CD4-positive, alpha-beta T cell treated with Interleukin-4 for 4 hours (primary cell): ENCODE measurements at places on chromosomes 2 and 18.

GRCh38 chr2:142951190-142952007 is 73.9 kb downstream of the KYNU start:
- no peak for DNase-seq

DNA sequence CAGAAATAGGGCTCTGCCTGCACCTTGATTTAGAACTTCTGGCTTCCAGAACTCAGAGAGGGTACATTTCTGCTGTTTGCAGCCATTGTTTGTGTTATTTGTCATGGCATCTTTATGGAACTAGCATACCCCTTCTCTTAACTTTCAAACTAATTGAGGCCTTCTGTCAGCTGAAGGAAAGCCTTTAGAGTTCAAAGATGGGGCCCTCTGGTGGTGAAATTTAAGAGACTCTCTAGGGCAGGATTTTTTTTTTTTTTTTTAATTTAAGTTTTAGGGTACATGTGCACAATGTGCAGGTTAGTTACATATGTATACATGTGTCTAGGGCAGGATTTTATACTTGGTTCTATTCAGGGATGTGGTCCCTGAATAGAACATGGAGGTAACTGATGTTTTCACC is 260.6 kb upstream of the LINC00305 start:
- no peak for DNase-seq

GRCh38 chr18:46378126-46378863 is 274.1 kb downstream of the HAUS1 start:
- DNase-seq: no peak

GRCh38 chr2:165450156-165450555 is 19.3 kb upstream of the CSRNP3 start:
- no peak for DNase-seq

- no peak for DNase-seq
Observed at GRCh38 chr2:212957624-212958023, 193.8 kb downstream of the IKZF2 start.

DNA sequence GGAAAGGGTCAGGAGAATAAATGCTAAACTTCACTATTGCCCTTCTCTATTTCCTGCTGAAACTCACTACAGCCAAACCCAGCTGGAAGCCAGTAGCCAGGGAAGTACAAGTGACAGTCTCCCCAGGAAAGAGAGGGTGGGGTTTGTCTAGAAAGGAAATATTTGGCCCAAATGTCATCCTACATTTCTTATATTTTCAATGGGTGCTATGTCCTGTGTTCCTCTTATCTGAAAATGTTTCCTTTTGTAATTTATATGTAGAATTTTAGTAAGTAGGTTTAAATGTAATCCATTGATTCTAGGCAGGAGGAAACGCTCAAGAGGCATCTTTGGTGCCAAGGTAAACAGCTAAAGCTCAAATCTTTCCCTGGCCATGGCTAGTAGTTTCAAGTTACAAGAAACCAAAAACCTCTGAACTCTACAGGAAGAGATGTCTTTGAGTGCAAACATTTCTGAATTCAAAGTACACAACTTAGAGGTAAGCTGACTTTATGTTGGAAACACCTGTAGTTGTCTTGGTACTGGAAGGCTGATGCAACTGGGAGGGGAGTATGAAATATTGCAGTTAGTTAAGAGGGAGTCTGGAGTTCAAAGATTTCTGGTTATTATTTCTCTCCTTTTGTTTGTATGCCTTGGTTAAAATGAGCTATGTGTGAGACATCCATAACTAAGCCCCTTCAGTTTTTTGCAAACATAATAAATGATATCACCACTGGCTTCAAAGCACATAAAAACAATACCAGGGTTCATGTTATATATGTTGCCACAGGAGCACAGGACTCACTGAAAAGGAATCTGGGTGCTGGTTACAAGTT is 356.1 kb upstream of the ZC3H15 start:
- DNase-seq: no peak

DNA sequence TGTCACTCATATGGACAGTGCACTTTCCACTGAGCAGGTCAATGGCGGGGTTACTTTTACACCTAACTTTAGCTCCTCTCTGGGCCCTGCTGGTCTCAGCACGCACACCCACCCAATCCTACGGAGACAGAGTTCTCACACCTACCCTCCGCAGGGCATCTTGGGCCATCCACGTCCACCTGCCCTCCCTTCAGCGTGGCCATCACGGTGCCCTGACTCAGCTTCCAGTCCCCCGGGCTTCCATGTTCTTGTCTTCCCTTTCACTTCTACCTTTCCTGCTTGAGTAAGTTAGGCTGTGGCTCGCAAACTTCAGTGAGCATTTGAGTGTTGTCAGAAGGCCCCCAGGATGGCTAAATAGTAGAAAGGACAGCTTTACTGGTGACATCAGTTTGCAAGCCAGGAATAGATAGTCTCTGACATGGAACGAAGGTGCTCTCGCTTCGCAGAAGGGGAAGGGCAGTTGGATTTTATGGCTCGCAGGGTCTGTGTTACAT is 232.4 kb downstream of the SEPTIN10 start:
- no peak for DNase-seq

DNA sequence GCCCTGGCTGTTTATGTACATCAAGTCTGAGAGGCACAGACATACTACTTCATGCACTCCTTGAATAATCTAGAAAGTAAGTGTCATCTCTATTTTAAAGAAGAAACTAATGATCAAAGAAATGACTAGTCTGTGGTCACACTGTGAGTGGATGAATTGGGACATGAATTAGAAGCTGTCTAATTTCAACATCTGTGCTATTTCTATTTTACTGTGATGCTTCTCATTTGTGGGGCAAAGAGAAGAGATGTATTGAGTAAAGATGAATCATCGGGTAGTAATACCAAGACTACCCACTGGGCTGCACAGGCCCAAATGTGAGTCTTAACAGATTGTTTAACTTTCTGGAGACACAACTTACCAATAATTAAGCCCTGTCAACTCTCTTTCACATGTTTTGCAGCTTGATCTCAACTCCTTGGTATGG is 42.4 kb upstream of the MTIF2 start:
- DNase-seq: no peak

GRCh38 chr2:144630459-144631215 is 110.7 kb upstream of the ZEB2 start:
- DNase-seq: no peak

DNA sequence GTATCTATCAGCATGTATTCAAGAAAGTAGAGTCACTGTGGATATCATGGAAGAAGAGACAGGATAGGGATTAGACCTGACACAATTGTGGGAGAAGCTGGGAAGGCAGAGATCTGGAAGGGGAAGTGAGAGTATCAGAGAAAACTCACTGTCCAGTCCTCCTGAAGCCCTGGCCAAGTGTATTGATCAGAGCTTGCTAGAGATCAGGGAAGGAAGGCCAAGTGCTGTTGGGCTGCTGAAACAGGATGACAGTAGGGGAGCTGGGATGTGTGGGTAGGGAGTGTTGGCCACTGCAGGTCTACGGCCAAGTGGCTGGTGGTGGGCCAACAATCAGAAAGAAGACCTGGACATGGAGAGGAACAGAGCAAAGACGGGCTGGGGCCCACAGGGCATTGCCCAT is 26.3 kb upstream of the TTR start:
- DNase-seq: no peak

DNA sequence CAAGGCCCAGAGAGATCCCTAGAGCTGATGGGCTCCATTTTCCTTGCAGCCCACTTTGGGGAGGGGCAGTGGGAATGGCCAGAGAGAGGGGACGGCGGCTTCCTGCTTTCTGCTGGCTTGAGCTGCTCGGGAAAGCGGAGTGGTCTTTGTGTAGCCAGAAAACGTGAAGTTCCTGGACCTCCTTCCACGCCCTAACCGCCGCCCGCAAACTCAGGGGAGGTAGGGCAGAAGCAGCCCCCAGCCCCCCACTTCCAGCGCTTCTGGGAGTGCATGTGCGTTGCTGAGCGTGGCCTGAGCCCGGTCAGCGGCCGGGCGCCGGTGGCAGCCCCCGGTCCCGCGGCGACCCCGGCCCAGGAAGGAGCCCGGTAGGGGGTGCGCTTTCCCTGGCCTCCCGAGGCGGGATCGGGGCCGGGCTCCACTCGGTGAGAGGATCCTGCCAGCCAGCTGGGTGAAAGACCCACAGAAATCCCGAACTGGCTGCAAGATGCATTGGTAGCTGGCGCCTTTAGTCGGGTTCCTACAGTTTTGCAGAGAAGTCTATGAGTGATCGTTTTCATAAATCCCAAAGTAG is 25.3 kb upstream of the BOD1L2 start:
- DNase-seq: no peak

DNA sequence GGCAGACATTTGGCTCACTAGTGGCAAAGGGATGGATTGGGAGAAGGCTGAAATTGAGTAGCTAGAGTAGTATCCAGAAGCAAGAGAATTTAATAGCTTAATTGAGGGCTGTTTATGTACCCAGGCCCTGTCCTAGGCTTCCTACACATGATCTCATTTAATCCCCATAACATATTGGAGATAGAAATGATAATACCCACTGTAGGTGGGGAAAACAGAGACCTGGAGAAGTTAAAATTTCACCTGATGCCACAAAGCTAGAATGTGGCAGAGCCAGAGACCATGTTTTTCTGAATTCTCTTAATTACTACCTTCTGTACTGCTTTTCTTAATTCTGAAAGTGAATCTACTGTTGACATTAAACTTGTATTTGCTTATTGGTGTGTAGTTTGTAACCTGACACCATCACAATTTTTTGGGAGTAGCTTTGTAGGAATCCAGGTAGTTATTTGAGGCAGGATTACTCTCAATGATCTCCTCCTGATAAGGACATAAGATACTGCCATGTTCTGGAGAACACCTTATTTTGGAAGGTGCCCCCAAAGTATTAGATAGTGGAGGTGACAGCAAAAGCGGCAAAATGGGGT is 42.2 kb downstream of the RAB10 start:
- DNase-seq: no peak

- no peak for DNase-seq
Observed at GRCh38 chr2:211453311-211453887, 897.0 kb downstream of the CPS1 start.

- DNase-seq: no peak
Observed at GRCh38 chr2:121205321-121205942, 79.6 kb downstream of the TFCP2L1 start.

DNA sequence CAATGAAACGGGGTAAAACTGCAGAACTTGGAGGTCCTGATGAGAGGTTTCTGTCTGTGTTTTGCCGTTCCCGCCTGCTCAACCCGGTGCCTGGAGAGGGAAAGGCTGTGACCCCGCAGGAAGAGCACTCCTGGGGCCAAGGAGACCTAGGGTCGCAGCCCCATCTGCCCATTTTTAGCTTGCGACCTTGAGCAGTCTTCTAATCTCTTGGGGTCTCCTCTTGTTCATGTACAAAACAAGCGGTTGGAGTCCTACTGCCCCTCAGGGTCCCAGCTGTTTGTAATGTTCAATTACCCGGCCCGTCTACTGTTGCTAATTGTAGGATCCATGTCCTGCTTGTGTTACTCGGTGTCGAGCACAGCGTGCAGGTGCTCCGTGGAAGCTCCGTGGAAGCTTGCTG is 104.5 kb downstream of the PTGR3 start:
- DNase-seq: no peak

GRCh38 chr2:124309563-124310138 is 284.6 kb downstream of the CNTNAP5 start:
- DNase-seq: no peak
